ENCODE measurements at places on chromosomes 5 and 9.

GRCh38 chr5:82351754-82352145 is 73.6 kb upstream of the RPS23 start:
- no peak for DNase-seq

- DNase-seq, result no peak
These were observed 886.9 kb upstream of the DMAC1 start for GRCh38 chr9:8686516-8686915.

DNA sequence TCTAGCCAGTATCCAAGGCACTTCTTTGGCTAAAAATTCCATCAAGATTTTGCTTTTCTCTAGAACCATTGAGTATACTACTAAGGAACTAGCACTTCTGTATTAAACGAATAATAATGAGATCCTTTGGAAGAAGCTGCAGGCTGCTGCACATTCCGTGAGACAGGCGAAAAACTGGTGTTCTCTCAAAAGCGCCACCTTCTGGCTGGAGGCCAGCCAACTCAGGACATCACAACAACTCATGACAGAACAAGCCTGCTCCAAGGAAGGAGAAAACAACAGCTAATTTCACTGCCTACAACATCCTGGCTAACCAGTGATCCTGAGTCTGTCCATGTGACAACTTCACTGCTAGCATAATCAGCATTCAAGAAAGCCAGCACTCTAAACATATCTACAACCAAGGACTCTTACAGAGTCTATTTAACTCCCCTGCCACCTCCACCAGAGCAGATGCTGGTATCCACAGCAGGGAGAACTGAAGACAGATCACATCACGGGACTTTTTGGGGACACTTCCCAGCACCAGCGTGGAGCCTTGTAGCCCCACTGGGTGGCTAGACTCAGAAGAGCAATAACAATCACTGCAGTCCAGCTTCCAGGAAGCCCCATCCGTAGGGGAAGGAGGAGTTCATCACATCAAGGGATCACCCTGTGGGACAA is 150.5 kb downstream of the YTHDC2 start:
- peak; percentile 64 for DNase-seq

- DNase-seq, result no peak
These were observed 183.0 kb downstream of the FANCC start for GRCh38 chr9:95134457-95134881.

- DNase-seq, result no peak
These were observed 125.0 kb downstream of the MSX2 start for GRCh38 chr5:174849426-174849825.

DNA sequence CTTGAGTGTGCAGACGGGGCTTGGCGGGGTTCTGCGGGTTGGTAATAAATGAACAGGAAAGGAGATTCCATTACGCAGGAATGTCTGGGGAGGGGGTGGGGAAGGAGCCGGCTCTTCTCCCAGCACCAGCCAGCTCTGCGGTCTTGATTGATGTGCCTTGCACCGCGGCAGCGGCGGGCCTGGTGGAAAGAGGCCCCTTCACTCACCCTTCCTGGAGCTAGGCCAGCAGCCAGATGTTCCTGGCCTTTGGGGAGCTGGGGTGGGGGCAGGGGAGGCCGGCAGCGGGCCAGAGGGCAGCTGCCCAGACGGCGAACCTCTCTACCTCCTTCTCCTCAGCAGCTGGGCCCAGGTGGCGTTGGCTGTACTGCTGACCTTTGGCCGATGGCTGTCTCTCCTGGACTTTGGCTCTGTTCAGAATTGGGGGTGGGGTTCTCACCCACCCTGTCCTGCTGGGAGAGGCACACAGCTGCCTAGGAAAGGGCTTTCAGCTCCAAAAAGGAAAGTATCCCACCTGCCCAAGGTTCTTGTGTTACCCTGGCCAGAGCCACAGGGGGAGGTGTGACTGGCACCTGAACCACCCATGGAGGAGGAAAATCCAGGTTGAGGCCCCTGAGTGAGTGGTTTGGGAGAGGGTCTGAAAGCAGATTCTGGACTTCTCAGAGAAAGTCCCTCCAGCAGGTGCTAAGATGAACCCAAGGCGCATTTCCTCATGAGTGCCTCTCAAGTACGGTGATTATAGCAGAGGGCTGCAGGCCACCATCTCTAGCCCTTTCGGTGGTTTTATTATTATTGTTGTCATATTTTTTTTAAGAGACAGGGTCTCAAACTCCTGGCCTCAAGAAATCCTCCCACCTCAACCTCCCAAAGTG is 58.0 kb upstream of the SYNPO start:
- no peak for DNase-seq

All from endothelial cell (in vitro differentiated cells).